ENCODE measurements at places on chromosomes 11 and 22.

GRCh38 chr22:44213489-44214043 lies 32.8 kb downstream of the PARVG start:
- DNase-seq, result no peak

- DNase-seq, result no peak
Observed at GRCh38 chr22:40399621-40400020, 29.2 kb downstream of the SGSM3 start.

- no peak for DNase-seq
Observed at GRCh38 chr11:23205156-23205871, 345.0 kb upstream of the CCDC179 start.

- no peak for DNase-seq
Observed at GRCh38 chr11:93579187-93579751, 36.1 kb upstream of the SMCO4 start.

GRCh38 chr11:119706887-119707286 lies 22.1 kb downstream of the NECTIN1 start:
- no peak for DNase-seq

- no peak for DNase-seq
Observed at GRCh38 chr11:63906087-63906486, 10.9 kb downstream of the RCOR2 start.

DNA sequence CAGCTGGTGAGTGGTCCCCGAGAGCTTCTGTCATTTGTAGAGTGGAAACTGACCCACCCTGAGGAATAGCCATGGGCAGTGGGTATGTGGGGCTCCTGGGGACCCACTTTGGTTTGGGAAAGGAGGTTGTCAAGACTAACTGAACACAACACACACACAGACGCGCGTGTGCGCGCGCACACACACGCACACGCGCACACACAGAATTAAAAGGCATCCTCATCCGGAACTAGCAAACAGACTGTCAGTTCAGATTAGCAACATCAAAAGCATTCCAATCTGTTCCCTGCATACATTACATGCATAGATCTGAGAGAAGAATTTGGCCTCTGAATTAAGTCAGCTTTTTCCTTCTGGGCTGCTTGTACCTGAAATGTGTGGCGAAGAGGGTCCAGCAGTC lies 284.7 kb downstream of the ST3GAL4 start:
- DNase-seq, result no peak

- DNase-seq, result no peak
Observed at GRCh38 chr11:103294516-103294915, 185.3 kb downstream of the DYNC2H1 start.

- DNase-seq, result no peak
Observed at GRCh38 chr11:116173506-116173905, 599.3 kb downstream of the BUD13 start.

DNA sequence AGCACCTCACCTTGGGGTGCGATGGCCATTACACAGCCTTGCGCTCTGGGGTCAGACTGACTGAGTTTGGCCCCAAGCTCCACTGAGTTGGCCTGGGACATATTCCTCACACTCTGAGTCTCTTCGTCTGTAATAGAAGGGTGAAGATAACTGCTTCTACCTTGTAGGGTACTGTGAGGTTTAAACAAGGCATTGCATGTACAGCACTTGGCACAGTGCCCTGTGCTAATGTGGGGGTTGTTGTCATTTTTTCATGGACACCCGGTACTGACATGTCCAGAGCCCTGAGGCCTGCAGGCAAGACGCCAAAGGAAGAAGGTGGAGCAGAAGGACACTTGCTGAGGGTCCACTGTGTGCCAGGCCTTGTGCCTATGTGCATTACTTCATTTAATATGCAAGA lies 50.7 kb downstream of the OTOG start:
- DNase-seq, result no peak

DNA sequence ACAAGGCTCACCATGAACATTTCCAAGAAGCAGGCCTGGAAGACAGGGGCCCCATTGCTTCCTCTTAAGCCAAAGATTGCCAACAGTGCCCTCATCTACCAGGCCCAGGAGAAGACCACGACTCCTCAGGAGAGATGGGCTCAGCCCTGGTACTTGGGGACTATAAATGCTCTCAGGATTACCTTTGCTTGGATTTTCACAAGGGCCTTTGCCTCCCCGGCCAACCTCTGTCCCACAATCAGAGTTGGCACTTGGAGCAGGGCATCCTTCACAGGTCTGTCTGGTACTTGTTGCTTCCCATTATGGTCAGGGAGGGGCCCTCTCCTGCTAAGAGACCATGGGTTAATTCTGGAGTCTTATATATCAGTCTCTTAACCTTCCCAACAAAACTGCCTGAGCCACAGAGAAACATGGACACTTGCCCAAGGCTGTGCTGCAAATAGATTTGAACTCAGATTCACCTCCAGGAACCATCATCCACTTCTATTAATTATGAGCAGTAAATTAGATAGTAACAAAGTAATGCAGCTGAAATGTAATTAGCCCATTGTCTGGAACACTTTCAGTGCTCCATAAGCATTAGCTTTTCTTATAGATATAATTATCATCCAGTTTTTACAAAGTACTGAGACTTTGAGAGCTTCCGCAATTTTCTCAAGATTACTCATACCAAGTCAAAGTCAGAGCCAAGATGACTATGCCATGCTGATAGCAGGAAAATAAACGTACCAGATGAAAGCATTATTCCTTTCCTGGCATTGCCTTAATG lies 33.5 kb downstream of the POU2AF3 start:
- DNase-seq, result no peak

DNA sequence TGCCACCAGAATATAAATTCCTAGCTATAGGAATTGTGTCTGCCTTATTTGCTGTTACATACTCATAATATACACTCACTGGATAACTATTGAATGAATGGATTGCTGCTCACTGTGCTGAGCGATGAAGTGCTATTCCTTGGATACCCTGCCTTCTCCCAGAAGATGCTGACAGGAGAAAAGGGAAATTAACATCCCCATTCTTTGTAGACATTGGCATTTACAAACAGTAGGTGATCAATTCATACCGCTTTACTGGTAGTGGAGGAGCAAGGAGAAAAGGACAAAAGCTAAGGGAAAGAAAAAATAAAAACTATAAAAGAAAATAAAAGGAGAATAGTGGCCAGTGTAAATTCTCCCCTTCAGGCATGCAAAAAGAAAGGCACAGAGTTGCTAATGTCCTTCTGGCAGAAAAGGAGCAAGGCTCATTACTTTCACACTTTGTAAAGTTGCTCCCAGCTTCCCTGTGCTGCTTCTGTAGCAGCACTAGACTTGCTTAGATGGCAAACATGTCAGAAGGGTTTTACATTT lies 183.0 kb downstream of the LUZP2 start:
- no peak for DNase-seq

DNA sequence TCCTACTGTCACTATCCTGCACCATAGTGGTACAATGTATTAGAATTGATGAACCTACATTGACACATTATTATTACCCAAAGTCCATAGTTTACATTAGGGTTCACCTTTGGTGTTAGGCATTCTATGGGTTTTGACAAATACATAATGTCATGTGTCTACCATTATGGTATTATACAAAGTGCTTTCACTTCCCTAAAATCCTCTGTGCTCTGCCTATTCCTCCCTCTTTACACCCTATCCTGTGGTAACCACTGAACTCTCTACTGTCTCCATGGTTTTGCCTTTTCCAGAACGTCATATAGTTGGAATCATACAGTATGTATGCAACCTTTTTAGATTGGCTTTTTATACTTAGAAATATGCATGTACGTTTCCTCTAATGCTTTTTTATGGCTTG lies 51.5 kb downstream of the CCDC15 start:
- no peak for DNase-seq

- no peak for DNase-seq
Observed at GRCh38 chr11:96412761-96413381, 23.1 kb downstream of the JRKL start.

- DNase-seq, result no peak
Observed at GRCh38 chr11:13923182-13923581, 39.3 kb upstream of the SPON1 start.

- DNase-seq, result peak; percentile 43
Observed at GRCh38 chr11:116691771-116692177, 81.0 kb downstream of the BUD13 start.

DNA sequence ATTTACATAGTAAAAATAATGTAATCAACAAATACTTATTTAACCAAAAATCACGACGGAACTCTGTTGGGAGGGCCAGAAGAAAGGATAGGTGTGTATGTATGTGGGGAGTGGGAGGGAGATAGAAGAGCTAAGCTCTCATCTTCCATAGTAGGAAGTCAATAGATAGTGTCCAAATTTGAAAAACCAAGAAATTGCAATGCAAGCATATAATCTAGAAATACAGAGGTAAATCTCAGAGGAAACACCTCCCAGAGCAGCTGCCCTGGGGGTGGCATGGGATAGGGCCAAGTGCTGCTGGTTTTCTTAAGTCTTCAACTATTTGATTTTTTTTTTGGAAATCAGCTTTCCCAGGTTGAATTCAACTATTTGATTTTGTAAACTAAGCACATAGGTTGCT lies 16.9 kb downstream of the C11orf86 start:
- no peak for DNase-seq

- no peak for DNase-seq
Observed at GRCh38 chr11:86918973-86919372, 36.2 kb downstream of the FZD4 start.

DNA sequence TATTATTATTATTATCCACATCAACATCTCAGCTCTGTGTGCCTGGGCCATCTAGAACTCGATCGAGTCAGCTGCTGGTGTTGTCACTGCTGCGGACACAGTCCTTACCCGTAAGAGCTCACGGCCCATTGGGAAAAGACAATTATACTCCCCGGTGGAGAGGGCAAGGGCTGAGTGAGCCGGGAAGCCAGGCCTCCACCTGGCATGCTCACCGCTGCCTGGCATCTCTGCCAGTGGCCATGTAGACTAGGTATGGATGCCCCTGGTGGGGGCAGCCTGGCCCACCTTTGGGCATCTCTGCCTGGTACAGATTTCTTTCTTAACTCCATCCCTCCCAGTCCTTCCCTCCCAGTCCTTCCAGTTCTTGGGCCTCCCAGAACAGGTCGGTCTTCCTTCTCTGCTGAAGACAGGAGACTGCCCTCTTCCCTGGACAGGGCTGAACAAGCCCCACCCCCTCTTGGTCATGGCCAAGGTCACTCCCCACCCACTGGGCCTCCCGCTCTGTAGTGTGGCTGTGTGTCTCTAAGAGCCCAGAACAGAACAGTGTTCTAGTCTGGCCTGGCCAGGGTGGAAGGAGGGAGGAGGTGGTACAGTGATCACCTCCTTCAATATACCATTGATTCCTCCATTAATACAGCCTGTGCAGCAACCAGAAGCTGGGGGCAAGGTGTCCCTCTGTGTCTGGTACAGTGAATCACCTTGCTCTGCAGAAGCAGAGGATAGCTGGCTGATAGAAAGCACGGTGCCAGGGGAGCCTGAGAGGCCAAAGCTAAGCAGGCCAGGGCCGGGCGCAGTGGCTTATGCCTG lies 57.7 kb downstream of the FLRT1 start:
- no peak for DNase-seq

All from CD4-positive, alpha-beta T cell treated with Interleukin-21 for 1 hour (primary cell).